ENCODE measurements at places on chromosomes 4 and X.
A peak's percentile ranks its signal among the peaks of the same experiment; 100 is the strongest.

DNA sequence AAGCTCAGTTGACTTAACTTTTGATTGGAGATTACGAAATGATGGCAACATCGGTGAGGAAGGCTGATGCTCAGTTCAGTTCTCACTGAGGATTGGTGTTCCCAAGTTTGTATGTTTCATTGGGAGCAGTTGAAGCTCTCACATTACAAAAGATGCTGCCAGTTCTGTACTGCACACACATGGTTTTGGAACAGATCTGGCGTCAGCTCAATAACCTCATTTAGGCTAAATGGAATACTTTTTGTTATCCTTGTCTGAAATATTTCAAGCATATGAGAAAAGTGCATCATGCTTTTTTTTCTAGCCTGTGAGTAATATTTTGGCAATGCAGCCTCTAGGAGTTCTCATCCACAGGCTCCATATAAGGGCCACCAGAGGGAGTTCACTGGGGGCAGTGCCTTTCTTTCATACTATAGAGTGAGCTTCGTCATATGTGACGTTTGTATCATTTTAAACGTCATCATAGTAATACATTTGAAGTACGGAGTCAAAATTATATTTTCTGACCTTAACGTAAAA is 4.1 kb downstream of the ENPEP start:
- no peak for DNase-seq

DNA sequence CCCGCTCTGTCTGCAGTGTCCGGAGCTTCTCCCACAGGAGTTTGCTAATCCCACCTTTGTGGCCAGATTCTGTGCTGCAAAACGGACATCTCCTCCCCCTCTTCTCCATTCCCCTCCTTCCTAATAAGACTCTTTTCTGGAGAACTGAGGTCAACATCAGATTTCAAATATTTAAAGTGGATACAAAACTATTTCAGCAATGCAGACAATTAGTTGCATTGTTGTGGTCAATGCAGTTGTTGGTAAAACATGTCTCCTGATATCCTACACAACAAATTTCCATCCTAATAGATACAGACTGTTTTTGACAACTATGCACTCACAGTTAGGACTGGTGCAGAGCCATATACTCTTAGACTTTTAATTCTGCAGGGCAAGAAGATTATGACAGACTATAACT is 5.1 kb upstream of the MCUB start:
- DNase-seq: no peak

GRCh38 chrX:96906741-96907140 is 23.0 kb downstream of the RPA4 start:
- no peak for DNase-seq

- no peak for DNase-seq
Observed at GRCh38 chrX:123477673-123478072, 255.2 kb downstream of the THOC2 start.

DNA sequence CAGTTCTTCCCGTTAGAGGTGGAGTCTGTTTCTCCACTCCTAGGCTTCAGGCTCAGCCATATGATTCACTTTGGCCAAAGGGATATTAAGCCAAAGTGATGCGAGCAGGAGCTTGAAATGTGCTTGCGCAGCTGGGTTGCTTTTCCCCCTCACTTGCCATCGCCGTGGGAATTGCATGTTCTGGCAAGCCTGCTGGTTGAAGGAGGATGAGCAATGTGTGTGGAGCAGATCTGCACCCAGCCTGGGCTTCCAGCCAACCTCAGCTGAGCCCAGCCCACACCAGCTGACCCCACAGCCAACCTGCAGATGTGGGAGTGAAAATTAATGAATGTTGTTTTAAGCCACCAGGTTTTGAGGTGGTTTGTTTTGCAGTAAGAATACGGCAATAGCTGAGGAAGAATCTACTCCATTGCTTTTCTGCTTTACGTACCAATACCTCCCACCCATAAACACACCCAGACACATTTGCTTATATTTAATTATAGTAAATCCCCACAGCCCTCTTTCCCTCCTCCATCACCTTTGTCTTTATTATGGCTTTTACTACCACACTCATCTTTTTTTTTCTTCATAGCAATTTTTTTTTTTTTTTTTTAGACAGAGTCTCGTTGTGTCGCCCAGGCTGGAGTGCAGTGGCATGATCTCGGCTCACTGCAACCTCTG is 132.8 kb upstream of the FUNDC1 start:
- no peak for DNase-seq

DNA sequence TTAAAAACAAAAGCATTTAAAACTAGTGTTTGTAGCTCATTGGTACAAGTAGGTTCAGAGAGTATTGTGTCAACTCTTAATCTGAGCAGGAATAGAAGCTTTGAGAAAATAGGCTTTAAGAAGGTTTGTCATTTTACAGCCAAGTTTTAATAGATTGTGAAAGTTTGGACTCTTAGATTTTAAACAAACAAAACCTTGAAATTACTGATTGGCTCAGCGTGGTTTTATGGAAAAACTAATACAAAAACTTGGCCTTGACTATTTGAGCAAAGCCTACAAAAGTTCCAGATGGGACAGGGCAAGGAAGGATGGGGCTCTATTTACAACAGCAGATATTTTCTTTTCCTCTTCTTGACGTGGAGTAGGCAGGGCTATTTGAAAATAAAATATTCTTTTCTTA is 16.5 kb downstream of the ZFX start:
- DNase-seq: no peak

DNA sequence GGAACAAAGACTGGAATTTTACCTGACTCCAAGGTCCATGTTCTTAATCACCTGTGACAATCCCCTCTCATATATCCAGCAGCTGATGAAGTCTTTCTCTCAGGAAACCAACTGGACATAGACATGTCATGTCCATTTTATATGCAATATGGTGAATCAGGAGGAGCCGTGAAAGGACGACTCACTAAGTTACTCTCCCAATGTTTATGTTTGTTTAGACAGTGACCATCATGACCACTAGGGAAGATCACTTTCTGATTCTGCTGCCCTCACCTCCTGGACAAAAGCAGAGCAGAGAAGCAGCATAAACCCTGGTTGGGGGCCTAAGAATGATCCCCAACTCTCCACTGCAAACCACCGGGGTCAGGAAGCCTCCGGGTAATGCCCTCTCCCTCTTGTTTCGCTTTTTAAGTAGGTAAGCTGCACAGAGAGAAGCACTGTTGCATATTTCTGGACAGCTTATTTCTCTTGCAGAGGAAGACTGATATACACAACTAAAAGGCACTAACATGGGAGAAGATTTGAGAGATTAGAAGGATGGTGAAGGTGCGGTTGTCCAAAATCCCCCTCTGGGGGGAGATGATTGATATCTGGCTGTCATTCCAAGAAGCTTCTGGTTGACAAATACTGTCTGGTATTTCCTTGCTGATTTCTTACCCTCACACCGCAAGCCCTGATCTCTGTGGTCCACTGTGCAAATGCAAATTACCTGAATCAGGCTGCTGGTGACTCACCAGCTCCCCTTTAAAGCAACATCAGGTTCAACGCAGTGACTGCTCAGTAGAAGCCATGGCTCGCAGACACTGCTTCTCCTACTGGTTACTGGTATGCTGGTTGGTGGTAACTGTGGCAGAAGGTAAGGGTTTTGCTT is at the start of gene ODAPH:
ODAPH (plus strand) TSS at position 773 of the 871 bp plus-strand sequence; CDS start at position 790, 17 bp downstream.
- DNase-seq: peak; percentile 38

DNA sequence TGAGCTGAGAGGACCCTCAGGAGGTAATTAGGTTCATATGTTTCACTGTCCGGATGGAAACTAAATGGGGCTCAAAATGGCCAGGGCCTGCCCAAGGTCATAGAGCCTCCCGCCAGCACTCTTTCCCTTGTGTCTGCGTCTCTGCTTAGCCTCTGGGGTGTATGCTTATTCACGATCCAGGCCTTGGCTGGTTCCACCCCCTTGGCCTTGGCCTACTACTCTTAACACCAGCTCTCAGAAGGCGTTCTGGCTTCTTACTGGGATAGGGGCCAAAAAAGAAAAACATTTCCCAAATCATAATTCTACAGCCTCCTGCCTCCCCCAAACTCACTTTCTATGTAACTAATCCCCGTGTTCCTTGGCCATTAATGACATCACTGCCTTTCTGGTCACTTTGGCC is 68.8 kb downstream of the RTL5 start:
- DNase-seq: no peak

DNA sequence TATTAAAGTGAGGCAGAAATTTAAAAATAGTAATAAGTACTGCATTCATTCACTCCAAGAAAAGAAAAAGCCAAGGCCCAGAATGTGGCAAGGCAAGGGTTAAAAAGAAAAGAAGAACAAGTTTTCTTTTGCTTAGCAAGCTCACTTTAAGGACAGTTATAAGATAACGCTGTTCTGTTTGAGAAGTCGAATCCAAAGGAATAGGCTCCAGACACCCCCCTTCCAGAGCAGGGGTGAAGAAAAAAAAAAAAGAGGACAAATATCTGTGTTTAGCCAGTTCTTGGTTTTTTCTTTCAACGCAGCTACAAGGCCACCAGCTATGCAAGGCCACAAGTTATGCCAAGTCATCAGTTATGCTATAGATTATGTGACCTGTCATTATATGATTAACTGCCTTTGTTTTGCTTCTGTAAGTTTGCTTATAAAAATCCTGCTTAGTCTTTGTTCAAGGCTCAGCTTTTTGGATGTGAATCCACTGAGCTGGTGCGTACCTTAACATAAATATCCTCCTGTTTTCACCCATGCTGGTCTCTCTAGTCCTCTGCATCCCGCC is 1.4 kb downstream of the GRK4 start:
- no peak for DNase-seq

DNA sequence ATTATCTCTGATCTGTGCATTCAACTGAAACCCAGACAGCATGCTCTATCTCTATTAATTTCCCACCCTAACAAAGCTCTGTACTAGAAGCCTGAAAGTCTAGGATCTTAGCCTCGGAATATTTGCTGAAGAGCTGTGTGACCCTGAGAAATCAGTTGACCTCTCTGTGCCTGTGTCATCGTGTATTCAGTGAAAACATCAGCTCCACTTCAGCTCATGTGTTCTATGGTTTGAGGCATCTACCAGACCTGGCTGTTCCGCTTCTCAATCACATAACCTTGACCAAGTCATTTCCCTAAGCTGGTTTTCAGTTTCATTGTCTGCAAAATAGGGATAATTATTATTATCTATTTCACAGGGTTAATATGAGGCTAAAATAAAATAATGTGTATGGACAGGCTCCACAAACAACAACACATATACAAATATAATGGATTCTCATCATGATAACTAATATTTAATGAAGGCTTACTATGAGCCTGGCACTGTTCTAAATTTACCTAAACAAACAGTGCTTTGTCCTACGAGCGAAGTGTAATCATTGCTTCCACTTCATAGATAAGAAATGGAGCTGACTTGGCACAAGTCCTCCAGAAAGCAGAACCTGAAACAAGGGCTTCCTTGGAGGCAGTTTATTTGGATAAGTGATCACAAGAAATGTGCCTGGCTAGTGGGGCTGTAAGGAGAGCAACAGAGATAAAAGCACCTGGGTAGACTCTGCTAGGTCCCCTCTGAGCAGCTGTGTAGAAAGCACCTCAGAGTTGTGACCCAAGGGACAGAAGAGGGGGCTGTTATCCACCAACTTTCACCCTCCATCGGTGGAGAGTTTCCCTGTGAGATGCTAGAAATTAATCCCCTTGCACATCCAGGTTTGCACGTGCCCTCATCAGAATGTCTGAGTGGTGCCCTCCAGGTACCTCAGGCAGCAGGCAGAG is 356.9 kb downstream of the RAB28 start:
- DNase-seq: no peak

DNA sequence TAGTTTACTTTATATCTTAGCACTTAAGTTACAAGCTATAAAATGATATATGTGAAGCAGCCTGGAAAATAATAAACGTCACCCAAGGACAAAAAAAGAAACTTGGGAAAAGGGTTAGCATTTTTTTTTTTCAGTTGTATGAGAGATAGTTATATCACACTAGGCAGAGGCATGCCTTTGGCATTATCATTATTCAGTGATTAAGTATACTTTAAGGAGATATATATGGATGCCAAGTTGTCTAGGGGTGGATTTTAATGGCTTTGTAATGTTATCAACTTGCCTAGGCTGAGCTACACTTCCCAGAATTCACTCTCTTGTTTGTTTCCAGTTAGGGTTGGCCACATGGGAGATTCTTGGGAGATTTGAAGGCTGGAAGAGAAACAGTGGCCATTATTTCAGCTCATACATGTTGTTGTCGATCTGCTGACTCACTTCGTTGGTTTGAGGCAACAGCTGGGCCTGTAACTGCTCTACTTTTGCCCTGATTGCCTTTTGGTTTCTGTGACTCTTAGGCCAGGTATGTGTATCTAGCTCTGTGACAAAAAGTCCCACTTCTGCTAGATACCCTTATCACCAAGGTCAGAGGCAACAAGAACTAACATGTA is 11.5 kb upstream of the SRPX start:
- no peak for DNase-seq

GRCh38 chrX:30530606-30531005 is 47.0 kb downstream of the TASL start:
- no peak for DNase-seq

- peak; percentile 31 for DNase-seq
Observed at GRCh38 chr4:173264684-173265185, 69.4 kb downstream of the HMGB2 start.

GRCh38 chrX:135974279-135974856 is 580 bp upstream of the MMGT1 start:
- peak; percentile 82 for DNase-seq

DNA sequence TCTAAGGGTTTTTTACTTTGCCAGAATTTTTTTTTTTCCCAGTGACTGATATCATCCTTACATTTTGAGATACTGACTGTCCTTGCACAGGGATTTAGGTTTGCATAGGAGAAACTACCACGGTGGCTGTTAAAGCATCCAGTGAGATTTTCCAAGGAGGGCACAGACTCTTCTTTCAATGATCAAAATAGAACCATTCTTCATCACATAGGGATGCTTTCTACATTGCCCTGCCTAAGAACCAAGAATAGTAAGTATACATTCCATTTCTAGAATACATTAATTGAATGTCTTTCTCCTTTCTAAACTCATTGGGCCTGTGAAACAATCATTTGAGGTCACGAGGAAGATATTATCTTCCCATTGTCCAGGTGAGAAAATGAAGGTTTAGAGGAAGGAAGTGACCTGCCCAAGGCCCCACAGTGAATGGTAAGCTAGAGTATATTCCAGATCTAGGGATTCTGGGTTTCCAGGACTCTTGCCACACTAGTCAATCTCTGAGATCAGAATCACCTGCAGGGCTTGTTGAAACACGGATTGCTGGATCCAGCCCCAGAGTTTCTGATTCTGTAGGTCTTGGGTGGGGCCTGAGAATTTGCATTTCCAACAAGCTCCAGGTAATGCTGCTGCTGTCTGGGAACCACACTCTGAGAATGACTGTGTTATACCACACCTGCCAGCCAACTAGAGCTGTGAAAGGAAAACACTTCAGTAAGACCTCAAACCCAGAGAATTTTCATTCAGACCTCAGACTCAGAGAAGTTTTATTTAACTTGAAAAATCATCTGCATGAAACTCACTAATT is 17.7 kb upstream of the TMEM154 start:
- DNase-seq: peak; percentile 29

- DNase-seq: no peak
Observed at GRCh38 chrX:17413228-17413627, 38.2 kb downstream of the NHS start.

- DNase-seq: no peak
Observed at GRCh38 chr4:102535398-102536082, 34.4 kb downstream of the NFKB1 start.

GRCh38 chr4:153520801-153521329 is 54.7 kb downstream of the TMEM131L start:
- DNase-seq: no peak

GRCh38 chr4:67052814-67053675 is 492.3 kb downstream of the CENPC start:
- no peak for DNase-seq
